Activated T-cell treated with anti-CD3 and anti-CD28 coated beads for 24 hours (primary cell): ENCODE measurements at places on chromosomes 11 and 22.

GRCh38 chr11:119207415-119207960 lies 1.3 kb downstream of the CBL start:
- no peak for DNase-seq

- no peak for DNase-seq
These were observed 76.9 kb upstream of the API5 start for GRCh38 chr11:43234881-43235280.

DNA sequence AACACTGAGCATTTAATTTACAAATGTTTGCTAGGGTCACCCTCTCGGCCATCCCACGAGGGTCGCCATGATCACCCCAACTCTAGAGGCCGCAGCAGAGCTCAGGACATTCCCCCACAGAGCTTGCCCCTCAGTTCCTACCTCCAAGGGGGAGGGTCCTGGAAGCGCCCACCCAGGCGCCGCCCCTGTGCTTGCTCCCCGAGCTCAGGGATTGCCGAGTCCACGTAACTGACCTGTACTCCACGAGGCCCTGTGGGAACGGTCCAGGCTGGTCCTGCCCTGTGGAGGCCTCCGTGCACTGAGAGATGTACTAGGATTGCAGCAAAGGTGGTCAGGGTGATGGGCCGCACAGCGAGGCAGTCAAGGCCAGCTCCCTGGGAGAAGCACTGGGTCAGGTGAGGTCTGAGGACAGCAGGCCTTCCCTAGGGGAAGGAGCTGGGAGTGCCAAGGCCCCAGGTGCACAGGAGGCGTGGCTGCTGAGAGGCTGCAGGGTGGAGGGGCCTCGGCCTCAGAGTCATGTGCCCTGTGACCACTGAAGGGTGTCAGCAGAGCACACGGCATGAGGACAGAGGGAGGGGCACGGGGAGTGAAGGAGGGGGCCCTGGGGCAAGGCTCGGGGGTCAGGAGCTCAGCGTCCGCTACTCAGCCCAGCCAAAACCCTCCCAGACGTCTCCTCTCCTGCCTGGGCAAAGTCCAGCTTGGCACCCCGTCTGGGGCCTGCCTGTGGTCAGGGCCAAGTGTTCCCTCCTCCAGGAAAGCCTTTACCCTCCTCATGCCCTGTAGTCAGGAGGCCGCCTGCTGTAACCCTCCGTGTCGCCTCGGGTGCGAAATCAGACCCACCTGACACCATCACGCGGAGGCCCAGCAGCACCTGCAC lies 2.4 kb upstream of the MIOX start:
- DNase-seq = no peak

DNA sequence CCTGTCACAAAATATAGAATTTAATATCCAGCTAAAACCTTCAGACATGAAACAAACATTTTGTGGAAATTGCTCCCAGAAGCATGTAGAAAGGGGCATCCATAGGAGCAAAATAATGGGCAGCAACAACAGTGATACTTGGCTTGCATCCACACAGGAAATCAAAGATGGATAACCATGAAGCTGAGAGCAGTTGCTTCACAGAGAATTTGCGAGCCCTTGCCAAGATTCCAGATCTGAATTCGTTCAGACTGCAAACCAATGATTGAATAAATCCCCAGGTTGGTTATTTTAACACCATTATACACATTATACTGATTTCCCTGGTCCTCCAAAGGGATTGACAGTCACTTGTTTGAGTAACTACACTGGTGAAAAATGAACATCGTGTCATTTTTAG lies 15.6 kb upstream of the OR51L1 start:
- DNase-seq = no peak

- peak; percentile 57 for DNase-seq
These were observed 5.4 kb downstream of the TBC1D10C start for GRCh38 chr11:67409261-67409666.

- no peak for DNase-seq
These were observed 2.2 kb upstream of the CABP2 start for GRCh38 chr11:67525275-67525976.

DNA sequence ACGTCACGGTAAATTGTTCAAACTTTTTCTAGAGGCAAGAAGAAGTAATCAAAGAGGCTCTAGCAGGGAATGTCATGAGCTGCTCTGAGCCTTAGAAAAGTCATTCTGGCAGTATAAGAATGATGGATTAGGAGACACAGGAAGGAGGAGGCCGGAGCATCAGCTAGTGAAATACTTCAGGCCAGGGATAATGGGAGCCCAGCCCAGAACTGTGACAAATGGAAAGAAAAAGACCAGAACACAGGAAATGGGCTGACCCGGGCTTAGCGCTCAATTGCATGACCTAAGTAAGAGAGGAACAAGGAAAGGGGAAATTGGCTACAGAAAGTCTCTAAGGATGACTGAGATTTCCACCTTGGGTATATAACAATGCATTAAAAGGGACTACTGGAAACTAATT lies 108.6 kb downstream of the LARGE1 start:
- no peak for DNase-seq

DNA sequence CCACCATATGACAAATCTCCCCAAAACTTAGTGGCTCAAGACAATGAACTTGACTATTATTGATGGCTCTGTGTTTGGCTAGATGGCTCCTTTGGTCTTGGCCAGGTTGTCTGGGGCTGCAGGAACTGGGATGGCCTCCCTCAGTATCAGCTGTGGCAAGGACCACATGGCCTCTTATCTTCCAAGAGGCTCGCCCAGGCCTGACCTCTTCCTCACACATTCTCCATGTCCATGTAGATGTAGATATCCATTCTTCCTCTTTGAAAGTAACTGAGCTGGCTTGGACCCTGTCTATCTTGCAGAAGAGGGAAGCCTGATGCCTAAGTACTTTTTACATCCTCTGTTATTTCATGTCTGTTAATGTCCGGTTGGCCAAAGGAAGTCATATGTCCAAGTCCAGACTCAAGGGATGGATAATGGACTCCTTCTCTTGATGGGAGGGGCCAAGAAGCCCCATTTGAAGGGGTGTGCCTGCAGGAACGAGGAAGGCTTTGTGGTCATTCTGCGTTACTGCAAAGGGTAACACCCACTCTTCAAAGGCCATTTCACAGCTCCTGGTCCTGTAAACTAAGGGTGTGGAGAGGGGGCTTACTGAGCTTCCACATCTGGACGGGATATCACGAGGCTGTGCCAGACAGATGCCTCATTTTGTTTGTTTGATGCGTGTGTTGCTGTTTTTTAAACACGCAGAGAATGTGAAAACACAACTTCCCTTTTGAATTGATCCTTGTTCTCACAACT lies 87.1 kb downstream of the GRIK4 start:
- DNase-seq = no peak

GRCh38 chr22:45552017-45552411 lies 49.3 kb downstream of the FBLN1 start:
- DNase-seq = no peak

GRCh38 chr11:7522546-7522945 lies 8.7 kb downstream of the PPFIBP2 start:
- DNase-seq = no peak

DNA sequence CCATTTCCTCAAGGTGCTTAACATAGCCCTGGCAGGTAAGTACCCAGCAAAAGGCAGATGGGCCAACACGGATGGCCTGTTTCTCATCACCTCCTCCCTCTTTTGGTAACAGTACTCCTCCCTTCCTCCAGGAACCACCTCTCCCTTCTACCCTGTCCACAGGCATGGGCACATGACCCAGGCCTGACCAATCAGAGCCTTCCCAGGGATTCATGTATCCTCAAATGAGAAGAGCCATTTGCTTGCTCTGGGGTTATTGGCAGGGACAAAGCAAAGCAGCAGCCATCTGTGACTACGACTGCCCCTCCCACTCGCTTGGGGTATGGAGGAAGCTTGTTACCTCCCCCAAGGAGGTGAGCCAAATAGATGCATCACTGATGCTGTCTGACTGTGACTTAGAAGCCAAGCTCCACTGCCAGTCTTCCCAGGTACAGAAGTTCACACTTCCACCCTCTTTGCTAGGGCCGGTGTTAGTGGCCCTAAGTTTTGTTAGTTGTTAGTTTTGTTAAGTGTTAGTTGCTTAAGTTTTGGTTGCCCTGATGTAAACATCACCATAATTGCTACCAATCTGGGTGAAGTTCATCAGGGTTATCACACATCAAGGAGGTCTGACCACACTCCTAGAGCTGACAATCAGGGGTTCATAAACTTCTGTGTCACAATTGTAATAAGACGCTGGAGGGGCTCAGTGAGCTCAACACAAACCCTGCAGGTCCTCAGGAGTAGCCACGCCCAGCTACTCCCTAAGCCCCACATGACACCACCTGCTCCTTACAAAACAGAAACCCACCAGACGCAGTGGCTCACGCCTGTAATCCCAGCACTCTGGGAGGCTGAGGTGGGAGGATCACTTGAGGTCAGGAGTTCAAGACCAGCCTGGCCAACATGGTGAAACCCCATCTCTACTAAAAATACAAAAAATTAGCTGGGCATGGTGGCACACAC lies 57.3 kb downstream of the ARFGAP3 start:
- no peak for DNase-seq

GRCh38 chr11:109150581-109150980 lies 271.4 kb upstream of the C11orf87 start:
- DNase-seq = no peak

- no peak for DNase-seq
These were observed 62.2 kb upstream of the INCENP start for GRCh38 chr11:62061356-62062222.

GRCh38 chr22:17009640-17010291 lies 1.7 kb upstream of the GAB4 start:
- no peak for DNase-seq

GRCh38 chr11:77195071-77195755 lies 67.2 kb downstream of the MYO7A start:
- no peak for DNase-seq

- no peak for DNase-seq
These were observed 156.4 kb downstream of the SWAP70 start for GRCh38 chr11:9820260-9820659.

GRCh38 chr11:790721-791564 lies 1.1 kb upstream of the CEND1 start:
- DNase-seq = no peak

- no peak for DNase-seq
These were observed 110.1 kb upstream of the LUZP2 start for GRCh38 chr11:24386546-24387397.

DNA sequence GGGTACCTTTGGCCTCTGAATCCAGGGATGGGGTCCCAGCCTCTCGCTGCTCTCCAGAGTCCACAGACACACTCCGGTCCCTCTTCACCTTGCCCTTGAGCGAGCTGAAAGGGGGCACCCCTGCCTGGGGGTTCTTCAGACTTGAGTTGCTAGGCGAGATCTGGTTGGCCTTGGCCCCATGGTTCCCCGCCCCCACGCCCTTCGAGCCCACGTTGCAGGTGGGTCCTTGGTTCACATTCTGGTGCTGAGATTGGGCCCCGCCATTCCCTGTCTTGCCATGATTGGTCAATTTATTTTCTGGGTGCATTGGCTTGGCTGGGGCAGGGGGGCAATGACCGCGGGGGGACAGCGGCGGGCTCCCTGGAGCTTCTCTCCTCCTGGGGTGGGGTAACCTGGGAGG lies 17.5 kb downstream of the BCL9L start:
- no peak for DNase-seq

DNA sequence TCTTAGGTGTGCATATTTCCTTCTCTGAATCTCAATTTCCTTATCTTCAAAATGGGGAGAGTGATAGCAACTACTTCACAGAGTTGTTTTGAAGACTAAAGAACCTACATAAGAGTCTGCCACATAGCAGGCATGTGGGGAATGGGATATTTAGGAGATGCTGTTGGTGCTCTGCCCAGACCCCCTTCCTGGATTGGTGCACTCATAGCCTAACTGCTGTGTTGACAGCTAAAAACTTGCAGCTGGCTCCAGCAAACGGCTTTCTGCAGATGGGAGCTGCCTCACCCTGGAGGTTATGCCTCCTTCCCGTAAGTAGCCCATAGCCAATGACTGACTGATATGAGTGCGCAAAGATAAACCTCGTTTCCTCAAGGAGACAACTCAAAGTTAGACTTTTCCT lies 106.1 kb downstream of the CD44 start:
- DNase-seq = no peak

GRCh38 chr22:25232301-25232700 lies 12.9 kb downstream of the CRYBB2 start:
- DNase-seq = no peak

- DNase-seq = no peak
These were observed 139.0 kb downstream of the TRPC6 start for GRCh38 chr11:101444851-101445250.

DNA sequence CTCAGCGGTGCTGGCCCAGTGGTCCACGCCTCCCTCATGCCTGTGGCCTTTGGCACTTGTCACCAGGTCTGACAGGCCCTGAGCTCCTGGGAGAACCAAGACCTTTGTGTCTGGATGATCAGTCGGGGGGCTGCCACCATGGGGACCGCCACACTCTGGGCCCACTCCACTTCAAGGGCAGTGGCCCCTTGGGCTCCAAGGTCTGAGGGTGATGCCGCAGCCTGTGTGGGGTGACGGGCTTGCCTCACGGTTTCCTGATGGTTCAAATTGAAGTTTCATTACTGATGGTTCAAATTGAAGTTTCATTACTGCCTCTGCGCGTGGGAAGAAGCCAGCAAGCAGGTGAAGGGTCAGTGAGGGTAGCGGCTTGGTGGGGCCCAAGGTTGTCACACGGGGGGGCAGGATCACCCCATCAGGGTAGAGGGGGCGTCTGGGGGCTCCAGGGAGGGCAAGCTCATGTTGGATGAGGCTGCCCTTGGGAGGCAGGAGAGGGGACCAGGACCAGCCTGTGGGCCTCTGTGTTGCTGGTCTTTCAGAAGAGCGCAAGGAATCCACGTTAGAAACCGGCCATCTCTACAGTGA lies 27.5 kb downstream of the TRMU start:
- no peak for DNase-seq

- DNase-seq = no peak
These were observed 1153.0 kb upstream of the TENM4 start for GRCh38 chr11:80593648-80594374.

GRCh38 chr11:99918761-99919160 lies 768.3 kb upstream of the ARHGAP42 start:
- no peak for DNase-seq

GRCh38 chr22:45584621-45585436 lies 82.1 kb downstream of the FBLN1 start:
- no peak for DNase-seq

- no peak for DNase-seq
These were observed 13.5 kb downstream of the MS4A10 start for GRCh38 chr11:60798631-60799030.

DNA sequence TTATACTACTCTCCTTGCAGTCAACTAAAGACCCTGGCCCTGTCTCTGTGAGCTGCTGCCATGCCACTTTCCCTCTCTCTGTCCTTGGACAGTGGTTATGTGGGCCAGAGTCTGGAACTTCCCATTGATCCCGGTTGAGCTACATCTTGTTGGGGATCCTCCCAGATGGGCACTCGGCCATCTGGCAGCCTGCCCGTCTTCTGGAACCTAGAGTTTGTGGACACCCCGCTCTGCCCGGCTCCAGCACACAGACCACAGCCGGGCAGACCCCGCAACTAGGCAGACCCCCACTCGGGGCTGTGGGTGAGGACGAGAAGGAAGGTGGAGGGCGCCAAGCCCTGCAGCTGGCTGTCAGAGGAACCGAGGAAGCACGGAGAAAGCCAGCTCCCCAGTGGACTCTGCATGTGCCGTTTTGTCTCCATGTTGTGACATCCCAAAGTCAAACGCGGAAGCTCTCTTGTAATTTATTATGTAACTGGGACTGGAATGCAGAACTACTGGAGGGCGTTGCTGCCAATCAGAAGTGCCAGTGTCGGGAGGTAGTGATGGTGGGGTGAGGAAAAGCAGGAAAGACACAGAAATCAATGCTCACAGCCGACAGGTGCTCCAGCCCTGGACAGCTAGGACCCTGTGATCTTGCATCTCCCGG lies 207.7 kb downstream of the CEP164 start:
- DNase-seq = no peak
